Stimulated activated CD4-positive, alpha-beta T cell treated with anti-CD3 and anti-CD28 coated beads, Interleukin-2, amount 100 ng/mL, for 48 hours (primary cell): ENCODE measurements at places on chromosomes 2 and 18.

DNA sequence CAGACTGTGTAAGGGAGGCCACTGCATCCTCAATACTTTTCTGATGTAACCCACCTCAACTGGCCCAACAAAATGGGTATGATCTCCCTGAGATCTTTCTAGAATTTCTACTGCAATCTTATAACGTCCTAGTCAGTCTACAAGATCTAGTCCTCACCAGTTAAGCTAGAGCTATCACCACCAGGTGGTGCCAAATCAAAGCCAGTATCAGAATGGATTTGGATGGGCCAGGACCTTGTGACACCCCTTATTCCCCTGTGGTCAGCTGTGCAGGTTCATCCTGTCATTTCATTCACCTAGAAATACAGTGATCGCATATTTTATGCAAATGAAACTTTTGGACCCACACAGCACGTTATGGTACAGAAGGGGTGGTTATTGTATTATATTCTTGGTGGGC lies 90.3 kb downstream of the OLA1 start:
- DNase-seq, result no peak

DNA sequence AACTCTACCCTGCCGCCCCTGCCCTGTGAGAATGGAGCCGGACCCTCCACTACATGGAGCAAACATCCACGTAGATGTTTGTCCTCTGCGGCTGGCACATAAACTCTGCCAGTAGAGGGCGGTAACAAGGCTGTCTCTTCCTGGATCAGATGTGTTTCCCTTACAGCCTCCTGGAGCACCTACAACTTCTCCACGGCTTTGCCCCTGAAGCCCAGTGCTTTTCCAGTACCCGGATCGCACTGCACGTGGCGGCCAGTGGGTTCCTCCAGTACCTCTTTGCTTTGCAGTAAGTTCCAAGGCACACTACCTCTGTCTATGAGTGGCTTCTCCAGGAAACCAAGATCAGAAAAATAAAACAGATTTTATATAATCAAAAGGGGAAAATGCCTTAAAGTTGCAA lies 651.3 kb downstream of the DCDC2C start:
- DNase-seq, result no peak

- DNase-seq, result no peak
Measured at GRCh38 chr2:109446278-109447131, 167.3 kb downstream of the SEPTIN10 start.

DNA sequence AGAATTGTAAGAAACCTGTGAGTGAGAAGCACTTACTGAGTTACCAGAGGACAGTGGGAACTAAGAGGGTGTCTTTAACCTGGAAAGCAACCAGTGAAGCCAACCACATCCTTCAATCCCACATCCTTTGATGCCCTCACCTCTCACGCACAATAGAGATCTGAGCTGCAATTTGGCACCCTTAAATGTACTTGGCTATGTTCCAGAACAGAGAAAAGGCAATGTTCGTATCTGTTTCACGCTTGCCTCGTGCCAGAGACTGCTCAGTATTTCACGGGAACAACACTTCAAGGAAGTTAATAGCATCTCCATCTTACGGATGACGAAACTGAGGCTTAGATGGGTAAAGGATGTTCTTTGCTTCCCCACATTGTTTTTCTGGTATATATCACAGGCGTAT lies 167.4 kb downstream of the DPP10 start:
- DNase-seq, result no peak

GRCh38 chr18:26526128-26526965 lies 22.0 kb downstream of the KCTD1 start:
- DNase-seq, result no peak

DNA sequence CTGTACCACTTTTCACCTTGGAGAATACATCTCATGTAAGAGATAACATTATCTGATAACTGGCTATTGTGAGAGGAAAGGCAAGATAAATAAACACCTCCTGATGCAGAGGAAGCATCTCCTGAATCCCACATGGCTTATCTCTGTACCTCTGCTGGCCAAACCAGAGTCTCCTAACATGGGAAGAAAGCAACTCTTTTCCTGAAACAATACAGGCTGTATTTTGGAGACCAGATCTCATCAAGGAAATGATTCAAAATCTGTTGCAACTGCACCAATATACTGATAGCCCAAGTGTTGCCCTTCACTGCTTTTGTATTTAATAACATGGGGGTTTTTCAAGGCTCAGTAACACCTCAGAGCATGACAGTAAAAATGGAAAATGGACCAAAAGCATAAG lies 106.9 kb downstream of the MREG start:
- DNase-seq, result no peak
